ENCODE measurements at places on chromosomes 16 and 17.
A peak's percentile ranks its signal among the peaks of the same experiment; 100 is the strongest.

GRCh38 chr16:78528265-78528664 is 428.8 kb downstream of the WWOX start:
- no peak for DNase-seq

DNA sequence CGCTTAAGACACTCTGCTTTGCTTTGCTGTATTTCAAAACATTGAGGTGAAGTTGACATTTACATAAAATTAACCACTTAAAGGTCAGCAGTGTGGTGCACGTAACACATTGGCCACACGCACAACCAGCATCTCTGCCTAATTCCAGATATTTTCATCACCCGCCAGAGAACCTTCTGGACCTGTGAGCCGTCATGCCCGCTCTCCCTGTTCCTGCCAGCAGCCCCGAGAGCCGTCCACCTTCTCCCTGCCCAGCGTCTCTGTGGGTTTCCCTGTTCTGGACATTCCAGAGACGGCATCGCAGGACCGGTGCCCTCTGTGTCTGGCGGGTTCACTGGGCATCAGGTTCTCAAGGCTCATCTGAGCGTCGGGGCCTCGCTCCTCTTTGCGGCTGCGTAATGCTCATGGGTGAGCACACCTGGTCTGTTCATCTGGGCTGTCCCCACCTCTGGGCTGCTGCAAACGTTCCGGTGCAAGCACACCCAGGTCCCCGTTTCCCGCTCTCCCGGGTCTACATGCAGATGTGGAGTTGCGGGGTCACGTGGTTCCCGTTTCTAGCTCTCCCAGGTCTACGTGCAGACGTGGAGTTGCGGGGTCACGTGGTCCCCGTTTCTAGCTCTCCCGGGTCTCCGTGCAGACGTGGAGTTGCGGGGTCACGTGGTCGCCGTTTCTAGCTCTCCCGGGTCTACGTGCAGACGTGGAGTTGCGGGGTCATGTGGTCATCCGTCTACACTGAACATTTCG is 48.1 kb upstream of the GNG13 start:
- no peak for DNase-seq

- no peak for DNase-seq
Observed at GRCh38 chr16:50881956-50882355, 140.1 kb downstream of the CYLD start.

- DNase-seq = no peak
Observed at GRCh38 chr16:2779978-2780898, 3.2 kb upstream of the ELOB start.

DNA sequence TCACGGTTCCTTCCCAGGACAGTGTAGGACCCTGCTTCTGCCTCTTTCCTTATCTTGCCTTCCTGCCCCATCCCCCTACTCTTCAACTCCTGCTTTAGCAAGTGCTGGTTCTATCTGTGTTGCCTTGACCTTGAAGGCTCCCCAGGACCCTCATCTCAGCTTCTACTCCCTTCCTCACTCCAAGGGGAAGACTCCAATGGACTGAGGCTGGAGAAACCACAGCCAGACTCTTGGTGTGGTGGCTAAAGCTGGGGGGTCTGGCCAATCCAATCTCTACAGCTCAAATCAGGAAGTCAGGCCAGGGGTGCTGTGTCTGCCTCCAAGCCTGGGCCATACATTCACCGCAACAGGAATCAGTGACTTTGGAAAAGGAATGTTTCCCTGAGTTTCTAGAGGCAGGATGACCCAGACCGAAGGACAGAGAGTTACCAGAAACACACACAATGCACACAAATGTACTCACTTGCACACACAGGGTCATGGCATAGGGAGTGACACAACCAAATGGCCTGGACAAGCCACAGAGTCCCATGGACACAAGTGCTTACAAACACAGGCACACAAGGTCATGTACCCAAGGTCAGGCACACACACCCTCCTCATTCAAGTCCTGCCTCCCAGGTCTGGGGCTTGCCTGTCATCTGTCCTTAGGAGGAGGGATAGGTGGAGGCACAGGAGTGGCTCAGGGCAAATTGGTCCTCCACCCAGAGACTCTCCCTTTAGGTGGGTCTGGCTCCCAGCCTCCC is 1.7 kb upstream of the HSD11B2 start:
- DNase-seq = no peak

- no peak for DNase-seq
Observed at GRCh38 chr17:66423056-66423955, 120.9 kb downstream of the PRKCA start.

DNA sequence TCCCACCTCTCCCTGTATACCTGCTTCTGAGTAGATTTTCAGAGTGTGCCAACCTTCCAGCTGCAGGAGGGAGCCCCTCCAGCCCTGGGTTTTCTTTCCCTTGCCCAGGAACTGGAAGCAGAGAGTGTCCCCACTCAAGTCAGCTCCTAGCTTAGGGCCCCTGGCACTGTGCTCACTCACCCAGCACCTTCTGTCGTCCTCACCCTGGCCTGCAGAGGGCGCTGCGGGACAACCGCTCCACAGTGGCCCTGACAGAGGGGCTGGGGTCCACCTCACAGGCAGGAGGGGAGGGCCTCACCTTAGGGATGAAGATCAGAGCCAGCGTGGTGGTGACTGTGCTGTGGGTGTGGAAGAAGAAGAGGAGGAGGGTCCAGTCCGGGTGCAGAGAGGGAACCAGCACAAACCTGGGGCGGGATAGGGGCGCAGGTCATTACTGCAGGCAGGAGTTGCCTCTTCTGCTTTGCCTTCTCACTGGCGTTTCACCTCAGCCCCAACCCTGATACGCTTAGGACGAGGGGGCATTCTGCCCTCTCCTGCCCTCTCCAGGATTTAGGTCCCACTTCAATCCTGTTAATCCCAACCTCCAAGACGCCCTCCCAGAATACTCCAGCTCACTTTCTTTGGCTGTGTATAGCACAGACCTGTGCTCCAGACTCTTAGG is 10.0 kb downstream of the GPR179 start:
- DNase-seq = peak; percentile 53

- no peak for DNase-seq
Observed at GRCh38 chr17:19311016-19311415, 51.5 kb downstream of the B9D1 start.

DNA sequence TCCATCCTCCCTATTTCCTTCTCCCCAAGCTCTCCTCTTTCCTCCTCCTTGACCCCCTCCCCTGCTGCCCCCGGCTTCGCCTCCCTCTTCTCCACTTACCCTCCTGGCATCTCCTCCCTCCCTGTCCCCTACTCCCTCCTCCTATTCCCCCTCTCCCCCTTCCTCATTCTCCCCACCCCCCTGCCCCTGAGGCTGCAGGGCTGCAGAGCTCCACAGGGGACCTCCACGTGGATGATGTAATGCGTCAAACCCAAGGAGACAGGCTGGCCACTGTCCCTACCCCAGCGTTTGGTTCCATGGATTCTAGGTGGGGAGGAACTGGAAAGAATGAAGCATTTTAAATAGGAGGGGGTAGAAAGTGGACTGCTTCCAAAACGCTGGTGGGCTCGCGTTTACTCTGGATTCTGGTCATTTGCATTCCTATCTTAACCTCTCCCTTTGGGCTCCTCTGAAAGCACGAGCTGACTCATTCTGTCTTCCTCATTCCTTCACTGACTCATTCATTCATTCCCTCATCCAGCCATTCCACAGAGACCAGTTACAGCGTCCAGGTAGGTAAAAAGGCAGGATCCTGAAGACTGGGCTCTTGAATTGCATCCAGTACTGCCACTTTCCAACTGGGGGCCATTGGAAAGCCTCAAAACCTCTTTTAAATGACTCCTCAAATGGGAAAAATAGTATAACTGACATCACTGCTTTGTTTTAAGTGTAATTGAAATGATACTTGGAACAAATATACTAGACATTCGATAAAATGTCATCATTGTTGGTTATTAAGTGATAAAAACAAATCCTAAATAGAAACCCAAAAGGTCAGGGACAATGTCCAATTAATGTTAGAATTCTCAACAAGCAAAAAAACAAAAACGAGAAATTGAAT is 943 bp upstream of the COTL1 start:
- DNase-seq = peak; percentile 14

- no peak for DNase-seq
Observed at GRCh38 chr17:38425744-38426143, 2.5 kb upstream of the ARHGAP23 start.

- no peak for DNase-seq
Observed at GRCh38 chr17:64065161-64065560, 44.7 kb upstream of the ICAM2 start.

Data from Kasumi-1 (cell line).